ENCODE measurements at places on chromosomes 4 and X.
A peak's percentile ranks its signal among the peaks of the same experiment; 100 is the strongest.

GRCh38 chr4:158854236-158854635 is 85.4 kb downstream of the FNIP2 start:
- DNase-seq, result no peak

- no peak for DNase-seq
Measured at GRCh38 chr4:118772081-118772766, 63.7 kb downstream of the SEC24D start.

GRCh38 chrX:42943051-42943974 is 165.3 kb upstream of the PPP1R2C start:
- DNase-seq, result no peak

DNA sequence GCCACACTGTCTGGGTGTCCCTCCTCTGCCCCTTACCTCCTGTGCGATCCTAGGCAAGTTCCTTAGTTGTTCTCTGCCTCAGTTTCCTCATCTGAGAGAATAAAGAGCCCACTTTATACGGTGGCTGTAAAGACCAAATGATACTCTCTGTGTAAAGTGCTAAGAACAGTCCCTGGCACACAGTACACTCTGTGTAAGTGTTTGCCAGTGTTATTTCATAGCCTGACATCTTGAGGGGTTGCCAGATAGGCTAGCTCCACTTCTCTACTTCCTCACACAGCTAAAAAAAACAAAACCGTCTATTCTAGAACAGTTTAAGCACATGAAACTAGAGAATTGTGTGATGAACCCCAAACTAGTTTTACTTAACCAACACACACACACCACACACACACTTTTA is 17.1 kb downstream of the SPON2 start:
- DNase-seq, result no peak

DNA sequence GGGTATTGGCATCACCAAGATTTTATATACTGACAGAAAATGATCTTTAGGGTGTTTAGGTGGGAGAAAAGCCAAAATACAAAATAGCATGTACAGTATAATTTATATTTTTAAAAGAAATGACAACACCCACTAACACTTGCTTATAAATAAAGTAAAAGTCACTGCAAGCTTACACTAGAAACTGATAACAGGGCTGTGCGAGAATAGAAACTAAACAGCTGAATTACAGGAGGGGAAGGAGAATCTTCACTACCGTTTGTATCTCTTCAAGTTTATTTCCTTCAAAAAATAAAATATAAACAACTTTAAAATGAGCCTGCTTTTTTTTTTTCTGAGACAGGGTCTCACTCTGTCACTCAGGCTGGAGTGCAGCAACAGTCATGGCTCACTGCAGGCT is 22.8 kb downstream of the GRSF1 start:
- no peak for DNase-seq

GRCh38 chr4:105352826-105353225 is 121.0 kb downstream of the PPA2 start:
- DNase-seq, result no peak

GRCh38 chr4:25879991-25880651 is 17.3 kb upstream of the SEL1L3 start:
- DNase-seq, result no peak

DNA sequence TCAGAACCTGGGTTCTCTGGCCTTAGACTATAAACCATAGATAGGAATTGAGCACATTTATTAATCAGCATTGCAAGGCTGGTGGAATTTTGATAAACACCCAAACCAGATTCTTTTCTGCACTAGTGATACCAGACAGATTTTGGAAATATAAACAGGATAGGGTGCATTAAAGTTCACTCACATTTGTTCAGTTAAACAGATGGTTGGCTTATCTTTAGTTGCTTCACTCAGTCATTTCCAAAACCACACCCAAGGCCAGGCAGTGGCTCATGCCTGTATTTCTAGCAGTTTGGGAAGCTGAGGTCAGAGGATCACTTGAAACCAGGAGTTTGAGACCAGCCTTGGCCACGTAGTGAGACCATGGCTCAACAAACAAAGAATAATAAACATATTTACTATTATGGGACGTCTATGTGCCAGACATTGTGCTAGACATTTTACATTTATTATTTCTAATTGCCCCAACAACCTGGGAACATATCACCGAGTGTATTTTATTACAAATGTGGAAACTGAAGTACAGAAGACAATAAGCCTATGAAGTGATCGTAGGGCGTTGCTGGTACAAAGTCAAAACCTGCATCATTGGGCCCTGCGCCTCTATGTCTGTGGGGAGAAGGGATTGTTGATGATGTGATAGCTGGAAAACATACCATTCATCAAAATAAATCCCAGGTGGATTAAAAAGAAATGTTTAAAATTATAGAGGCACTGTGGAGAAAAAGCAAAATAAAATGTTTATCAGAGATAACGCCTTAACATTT is 15.0 kb downstream of the ADD1 start:
- DNase-seq, result no peak

DNA sequence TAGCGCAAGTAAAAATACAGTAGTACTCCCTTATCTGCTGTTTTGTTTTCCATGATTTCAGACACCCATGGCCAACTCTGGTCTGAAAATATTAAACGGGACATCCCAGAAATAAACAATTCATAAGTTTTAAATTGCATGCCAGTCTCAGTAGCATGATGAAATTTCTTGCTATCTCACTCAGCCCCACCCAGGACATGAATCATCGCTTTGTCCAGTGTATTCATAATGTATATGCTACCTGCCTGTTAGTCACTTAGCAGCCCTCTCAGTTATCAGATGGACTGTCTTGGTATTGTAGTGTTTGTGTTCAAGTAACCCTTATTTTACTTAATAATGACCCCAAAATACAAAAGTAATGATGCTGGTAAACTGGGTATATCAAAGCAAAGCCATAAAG is 158.2 kb upstream of the DDIT4L start:
- DNase-seq, result no peak

DNA sequence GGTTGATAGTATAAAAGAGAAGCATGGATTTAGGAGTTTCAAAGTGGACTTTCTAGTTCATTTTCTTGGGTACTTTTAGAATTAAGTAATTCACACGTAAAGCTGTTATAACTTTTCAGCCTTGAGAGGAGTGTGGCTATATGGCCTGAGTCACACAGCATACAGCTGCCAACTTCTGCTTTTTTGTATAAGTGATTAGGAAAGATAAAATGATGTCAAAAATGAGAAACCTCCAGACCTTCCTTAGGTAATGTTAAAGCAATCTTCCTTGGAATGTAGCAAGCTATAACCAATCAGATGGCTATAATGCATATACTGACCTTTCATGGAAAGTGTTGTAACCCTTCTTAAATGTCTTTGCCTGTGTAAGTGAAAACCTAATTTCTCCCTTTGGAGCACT is 39.2 kb downstream of the RAB40AL start:
- no peak for DNase-seq

GRCh38 chr4:84490663-84491062 is 8.4 kb downstream of the NKX6-1 start:
- no peak for DNase-seq

- no peak for DNase-seq
Measured at GRCh38 chr4:24973404-24973746, 57.4 kb downstream of the LGI2 start.

DNA sequence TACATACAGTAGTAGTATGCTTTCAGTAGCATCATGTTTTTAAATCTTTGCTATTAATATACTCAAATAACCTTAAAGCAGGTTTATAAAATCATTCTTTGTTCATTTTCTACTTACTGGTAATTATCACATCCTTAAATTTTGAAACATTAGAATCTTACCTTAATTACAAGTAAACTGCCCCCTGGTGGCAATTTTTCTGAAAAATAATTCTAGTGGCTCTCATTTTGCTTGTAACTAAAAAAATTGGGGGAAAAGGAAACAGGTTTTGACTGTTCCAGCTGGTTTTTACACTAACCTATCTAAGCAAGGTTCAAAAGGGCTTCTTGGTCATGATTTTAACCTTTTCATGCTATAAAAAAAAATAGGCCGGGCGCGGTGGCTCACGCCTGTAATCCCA is 18.5 kb upstream of the DCAF4L1 start:
- DNase-seq, result peak; percentile 13

- no peak for DNase-seq
Measured at GRCh38 chrX:1152090-1152489, 60.4 kb downstream of the CRLF2 start.

DNA sequence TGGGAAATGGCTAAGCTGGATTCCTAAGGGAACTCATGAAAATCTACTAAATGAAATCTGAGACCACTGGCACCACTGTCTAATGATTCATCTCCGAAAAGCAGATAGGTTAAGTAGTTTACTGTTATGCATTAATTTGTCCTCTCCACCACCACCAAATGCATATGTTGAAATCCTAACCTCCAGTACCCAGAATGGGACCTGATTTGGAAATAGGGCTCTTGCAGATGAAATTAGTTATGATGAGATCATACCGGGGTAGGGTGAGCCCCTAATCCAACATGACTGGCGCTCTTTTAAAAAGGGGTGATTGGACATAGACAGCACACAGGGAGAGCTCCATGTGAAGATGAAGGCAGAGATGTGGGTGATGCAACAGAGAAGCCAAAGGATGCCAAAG is 124.9 kb upstream of the GUCY1A1 start:
- no peak for DNase-seq

GRCh38 chr4:43765514-43765913 is 683.1 kb downstream of the KCTD8 start:
- DNase-seq, result no peak

GRCh38 chr4:70808151-70808550 is 31.5 kb downstream of the GRSF1 start:
- DNase-seq, result no peak

DNA sequence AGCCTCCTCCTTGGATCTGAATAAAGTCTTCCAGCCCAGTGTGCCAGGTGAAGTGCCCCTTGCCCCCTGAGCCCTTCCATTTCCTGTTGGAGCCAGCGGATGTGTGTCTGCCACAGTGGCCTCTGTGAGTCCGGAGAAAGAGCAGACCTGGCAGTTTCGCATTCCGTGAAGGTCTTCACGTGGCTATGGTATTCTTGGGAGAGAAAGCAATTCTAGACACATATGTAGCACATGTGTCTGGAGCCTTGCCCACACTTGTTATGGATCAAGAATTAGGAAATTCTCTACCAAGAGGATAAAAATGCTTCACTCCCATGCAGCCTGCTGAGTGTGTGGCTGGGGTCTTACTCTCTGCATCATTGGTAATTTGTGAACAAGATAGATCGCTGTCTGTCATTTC is 130.9 kb downstream of the REPS2 start:
- DNase-seq, result no peak

DNA sequence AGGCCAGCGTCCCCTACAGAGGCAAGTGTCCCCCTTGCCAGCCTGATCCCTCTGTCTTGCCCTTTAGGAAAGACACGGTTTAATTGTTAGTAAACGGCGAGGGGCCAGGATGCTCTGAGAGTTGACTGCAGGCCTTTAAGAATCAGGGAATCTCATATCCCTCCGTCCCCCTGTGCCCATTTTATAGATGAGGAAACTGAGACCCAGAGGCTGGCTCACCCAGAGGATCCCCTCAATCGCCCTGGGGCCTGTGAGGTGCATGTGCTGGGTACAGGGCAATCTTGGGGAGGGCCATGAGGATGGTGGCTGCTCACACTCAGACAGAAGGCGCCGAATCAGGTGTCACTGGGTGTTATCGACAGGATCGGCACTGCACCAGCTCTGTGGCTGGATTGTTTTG is 575 bp downstream of the ZNF185 start:
- DNase-seq, result no peak

DNA sequence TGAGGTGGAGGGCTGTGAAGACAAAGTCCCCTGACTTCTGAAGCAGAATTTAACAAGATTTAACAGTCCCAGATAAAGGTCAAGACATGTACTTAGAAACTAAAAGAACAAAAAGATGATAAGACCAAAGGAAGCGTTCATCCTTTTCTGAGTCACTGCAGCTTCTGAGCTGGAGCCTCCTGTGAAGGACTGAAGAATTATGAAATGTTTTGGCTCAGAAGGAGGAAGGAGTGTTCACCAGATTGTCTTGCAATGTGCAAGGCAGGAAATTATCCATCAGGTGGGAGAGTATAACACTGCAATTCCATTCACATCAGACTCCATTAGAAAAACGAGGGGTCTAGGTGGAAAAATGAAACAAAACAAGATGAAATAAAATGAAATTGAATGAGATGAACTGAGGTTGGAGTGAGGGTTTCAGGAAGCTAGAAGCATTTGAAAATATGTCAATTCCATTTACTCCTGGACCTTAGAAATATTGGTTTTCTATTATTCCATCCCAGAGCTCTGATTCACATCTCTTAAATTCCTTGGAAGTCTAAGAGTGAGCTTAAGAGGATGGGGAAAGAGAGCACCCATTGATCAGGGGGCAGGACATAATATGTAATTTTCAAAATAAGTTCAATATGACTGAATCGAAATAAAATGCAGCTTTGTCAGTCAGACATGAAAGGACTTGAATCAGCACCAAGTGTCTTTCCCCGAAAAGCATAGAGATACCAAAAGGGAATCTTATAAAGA is 186.1 kb upstream of the LNX1 start:
- no peak for DNase-seq

DNA sequence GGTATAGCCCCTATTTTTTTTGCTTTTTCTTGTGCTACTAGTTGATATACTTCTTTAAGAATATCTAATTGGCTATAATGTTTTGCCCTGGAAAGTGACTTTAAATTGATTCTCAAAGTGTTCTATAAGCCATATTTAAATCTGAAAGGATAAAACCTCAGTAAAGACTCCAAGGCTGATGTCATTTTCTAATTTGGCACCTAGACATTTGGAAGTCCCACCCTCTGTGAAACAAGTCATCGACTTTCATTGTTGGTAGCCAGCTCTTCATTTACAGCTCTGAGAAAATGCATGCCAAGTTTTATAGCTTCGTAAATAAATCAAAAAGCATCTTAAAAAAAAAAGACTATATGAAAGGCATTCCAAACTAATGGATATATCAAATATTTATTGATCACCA is 18.0 kb upstream of the STAG2 start:
- DNase-seq, result no peak

DNA sequence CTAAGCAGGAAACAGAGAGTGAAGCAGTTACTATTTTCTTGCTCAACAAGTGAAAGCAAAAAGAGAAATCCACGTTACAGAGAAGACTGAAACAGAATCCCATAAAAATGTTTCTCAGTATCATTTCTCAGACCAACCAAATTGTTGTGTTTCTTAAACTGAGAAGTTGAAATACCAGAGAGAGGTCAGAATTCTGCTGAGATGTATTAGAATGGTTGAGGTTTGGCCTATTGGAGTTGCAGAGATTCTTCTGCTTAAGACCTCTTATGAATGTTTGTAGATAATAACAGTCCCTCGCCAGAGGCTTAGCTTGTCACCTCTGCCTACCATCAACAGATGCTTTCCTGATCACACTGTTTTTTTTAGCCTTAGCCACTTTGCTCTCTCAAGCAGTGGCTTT is 481.4 kb downstream of the TRIML1 start:
- no peak for DNase-seq

GRCh38 chr4:12615822-12616221 is 868.3 kb downstream of the RAB28 start:
- no peak for DNase-seq

- DNase-seq, result no peak
Measured at GRCh38 chrX:33385546-33385945, 174.2 kb upstream of the DMD start.

GRCh38 chr4:70737006-70737405 is 15.2 kb downstream of the RUFY3 start:
- DNase-seq, result no peak

GRCh38 chrX:13742397-13743176 is 8.0 kb downstream of the OFD1 start:
- DNase-seq, result peak; percentile 27

GRCh38 chr4:121428721-121429120 is 47.9 kb upstream of the QRFPR start:
- no peak for DNase-seq

- DNase-seq, result no peak
Measured at GRCh38 chr4:183863155-183863825, 41.8 kb upstream of the STOX2 start.

All from activated naive CD4-positive, alpha-beta T cell treated with anti-CD3 and anti-CD28 coated beads, Interleukin-2, amount 50 U/mL, for 72 hours (primary cell).